ENCODE measurements at places on chromosomes 5 and 9. TPM values are rescaled to one million over a fixed set of nuclear protein-coding genes. Genes with fewer than 3 reads are reported as not detected.

Gene IFNA21
- total RNA-seq = not detected

Gene CDC42SE2
- 28.3 TPM for total RNA-seq

Gene TSSK1B
- 0.42 TPM for total RNA-seq

Gene FSTL4
- total RNA-seq = 5.7 TPM

Gene PCDHB6
- 1.3 TPM for total RNA-seq

Gene ANKRD18B
- total RNA-seq = 5.5 TPM

Gene TRIM32
- total RNA-seq = 13.4 TPM

Gene LURAP1L
- 16.5 TPM for total RNA-seq

Gene NXNL2
- total RNA-seq = 4.4 TPM

Gene SUSD3
- total RNA-seq = 4.4 TPM

Gene SPATA31E1
- total RNA-seq = not detected

Data from lower leg skin (tissue), 4 donors.